NK-92 treated with Interleukin-12 subunit alpha and Interleukin-12 subunit beta, amount 100 ng/mL, for 24 hours (cell line): ENCODE measurements at places on chromosomes 2 and 18.

DNA sequence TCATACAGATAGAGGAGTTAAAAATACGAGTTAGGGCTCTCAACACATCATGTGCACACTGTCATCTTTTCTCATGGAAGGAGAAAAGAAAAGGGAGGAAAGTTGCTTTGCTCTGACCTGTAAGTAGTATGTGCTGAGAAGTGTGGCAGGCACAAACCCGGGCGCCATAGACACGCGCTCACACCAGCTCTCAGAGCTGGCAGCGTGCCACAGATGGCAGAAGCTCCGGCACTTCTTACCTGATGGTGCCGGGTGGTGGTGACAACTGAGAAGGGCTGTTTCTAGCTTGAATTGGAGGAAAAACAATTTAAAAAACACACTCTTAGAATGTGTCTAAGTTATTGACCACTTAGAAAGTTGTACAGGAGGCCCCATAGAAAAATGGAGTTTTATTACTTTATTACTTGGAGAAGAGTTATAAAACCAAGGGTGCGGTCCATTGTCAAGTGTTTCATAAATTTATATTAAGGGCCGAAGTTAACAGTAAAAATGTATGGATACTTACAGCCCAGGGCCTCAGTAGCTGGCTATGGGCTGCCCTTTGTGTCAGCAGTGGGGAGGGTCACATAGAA is 92.2 kb downstream of the DPP4 start:
- no peak for DNase-seq

DNA sequence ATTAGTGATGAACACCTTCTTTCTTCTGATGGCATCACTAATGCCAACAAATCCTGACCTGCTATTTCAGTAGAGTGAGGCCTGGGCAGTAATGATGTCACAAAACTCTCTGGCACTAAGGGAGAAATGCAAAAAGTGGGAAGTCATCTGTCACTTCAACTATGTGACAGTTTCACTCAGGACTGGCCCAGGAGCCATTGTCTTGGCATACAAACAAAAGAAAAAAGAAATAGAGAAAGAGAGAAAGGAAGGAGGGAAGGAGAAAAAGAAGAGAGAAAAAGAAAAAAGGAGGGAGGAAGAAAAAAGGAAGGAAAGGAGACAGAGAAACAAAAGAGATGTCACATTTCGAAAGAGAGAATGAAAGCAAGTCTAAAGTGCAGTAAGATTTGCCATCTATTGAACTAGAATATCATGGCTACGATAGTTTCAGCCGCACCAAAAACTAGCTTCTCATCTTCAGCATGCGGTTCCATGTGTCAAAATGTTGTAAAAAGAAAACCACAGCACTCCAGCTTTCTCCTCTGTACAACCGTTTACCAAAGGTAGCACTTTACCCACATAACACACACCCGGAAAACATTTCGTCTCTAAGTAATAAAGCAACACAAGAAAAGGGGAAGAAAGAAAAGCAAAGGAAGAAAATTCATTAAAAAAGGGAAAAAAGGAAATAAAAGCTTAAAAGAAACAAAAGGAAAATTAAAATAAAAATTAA is 50.1 kb downstream of the CD226 start:
- peak; percentile 13 for DNase-seq

DNA sequence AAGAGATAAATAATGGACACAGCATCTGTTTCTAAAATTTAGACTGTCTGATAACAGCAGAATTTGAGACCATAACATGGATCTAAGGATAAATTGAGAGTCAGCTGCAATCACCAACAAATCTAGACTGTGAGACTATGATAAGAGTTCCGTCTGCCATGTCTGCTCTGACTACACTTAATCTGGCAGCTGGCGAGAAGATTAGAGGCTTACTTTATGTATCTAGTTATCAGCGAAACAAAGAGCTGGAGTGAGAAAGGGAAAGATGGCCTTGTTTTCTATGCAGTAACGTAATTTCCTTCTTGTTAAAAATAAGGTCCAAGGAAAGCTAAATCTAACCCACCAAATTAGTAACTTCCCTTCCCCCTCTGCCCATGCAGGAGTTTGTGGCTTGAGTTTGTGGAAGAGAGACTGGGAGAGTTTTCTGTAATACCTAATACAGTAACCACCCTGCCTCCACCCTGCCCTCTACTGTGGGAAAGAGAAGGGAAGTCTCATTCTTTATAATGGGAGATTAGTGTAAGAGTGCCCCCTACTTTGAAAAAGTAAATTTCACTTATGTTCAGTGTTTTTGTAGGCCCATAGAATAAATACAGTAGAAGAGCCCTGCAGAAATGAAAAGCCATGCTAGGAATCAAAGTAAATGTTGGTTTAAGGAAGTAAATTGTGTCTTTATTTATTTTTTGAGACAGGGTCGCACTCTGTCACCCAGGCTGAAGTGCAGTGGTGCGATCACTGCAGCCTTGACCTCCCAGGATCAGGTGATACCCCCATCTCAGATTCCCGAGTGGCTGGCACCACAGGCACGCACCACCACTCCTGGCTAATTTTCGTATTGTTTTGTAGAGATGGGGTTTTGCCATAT is 27.5 kb downstream of the EML4 start:
- no peak for DNase-seq

GRCh38 chr2:82837588-82838304 is 1621.3 kb downstream of the SUCLG1 start:
- no peak for DNase-seq

GRCh38 chr2:190984595-190984994 is 29.4 kb downstream of the STAT1 start:
- DNase-seq: no peak

- no peak for DNase-seq
Observed at GRCh38 chr2:147636238-147636882, 208.5 kb upstream of the ACVR2A start.
